ENCODE measurements at places on chromosomes 1 and 21.

DNA sequence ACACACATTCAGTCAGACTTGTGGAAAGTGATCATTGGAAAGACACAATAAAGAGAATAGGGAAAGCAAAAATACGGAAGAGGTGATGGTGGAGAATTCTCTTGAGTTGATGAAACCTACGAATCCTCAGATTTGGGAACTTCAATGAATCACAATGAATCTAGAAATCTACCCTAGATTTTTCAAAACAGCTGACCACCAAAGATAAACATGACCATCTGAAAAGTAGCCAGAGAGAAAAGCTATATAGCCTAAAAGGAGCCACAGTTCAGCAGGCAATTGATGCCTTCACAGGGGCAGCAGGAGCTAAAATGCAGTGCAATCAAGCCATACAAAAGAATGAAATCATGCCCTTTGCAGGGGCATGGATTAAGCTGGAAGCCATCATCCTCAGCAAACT lies 170.6 kb upstream of the RUNX1 start:
- no peak for DNase-seq

DNA sequence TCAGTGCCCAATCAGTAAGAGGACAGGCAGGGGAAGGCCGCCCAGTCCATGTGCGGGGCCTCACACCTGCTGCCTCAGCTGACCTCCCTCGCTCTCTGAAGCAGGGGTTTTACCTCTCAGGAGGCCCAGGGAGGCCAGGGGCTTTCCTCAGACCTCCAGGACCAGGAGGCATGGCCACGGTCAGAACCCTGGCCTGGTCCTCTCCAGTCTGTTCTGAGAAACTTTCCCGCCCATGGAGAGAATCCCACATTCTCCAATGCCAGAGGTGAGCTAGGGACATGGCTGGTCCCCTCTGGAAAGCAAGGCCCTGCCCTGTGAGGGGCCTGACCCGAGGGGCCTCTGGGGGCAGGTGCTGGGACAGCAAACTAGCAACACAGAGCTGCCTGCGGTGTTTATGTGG lies 68.2 kb downstream of the DMRTB1 start:
- no peak for DNase-seq

DNA sequence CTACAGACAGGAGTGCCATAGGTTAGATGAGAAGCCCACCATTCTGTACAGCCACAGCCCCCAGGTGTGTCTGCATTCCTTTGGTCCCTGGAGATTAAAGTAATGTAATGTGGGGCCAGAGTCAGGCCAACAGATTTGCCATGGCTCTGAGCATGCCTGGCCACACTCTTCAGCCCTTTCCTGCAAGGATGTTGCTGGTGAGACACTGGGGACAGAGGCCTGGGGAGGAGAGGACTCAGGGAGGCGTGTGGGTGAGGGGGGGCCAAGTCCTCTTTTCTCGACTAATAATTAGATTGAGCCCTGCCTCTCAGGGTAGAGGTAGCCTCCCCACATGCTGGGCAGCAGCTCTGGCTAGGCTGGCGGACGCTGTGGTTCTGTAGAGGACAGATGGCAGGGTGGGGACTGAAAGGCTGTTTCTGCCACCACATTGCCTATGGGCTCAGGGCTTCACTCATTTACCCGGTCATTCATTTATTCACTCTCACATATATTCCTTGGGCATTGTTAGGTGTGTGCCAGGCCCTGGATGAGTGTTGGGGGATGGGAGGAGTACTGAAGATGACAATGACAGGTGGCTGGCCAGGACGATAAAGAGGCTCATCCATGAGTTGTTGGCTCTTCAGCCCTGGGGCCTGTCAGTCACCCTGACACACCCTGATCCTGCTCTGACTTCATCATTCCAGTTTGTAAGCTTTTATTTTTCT lies 7.1 kb upstream of the PRCC start:
- no peak for DNase-seq

- DNase-seq: peak; percentile 60
Measured at GRCh38 chr1:176183618-176184017, 23.5 kb downstream of the COP1 start.

GRCh38 chr1:17886386-17886785 lies 131.3 kb downstream of the ACTL8 start:
- DNase-seq: no peak
